ENCODE measurements at places on chromosomes 3 and 15.
A peak's percentile ranks its signal among the peaks of the same experiment; 100 is the strongest.

DNA sequence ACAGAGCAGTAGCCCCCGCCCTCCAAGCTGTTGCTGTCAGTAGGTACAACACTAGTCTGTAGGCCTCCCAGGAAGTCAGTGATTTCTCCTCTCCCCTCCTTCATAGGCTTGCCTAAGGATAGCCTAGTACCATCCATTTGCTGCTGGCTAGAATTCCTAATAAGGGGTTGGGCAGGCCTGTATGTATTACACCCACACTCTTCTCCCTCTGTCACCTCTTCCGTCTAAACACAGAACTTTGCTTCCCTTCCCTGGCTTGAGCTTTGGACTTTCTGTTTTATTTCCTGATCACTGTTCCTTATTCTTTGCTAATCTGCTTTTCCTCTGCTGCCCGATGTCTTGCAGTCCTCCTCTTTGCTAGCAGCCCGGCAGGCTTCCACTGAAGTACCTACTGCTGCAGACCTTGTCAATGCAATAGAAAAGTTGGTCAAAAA is 93.4 kb upstream of the UMPS start:
- DNase-seq, result no peak

GRCh38 chr15:64146885-64147681 is 4.4 kb upstream of the SNX22 start:
- DNase-seq, result no peak

GRCh38 chr3:195595785-195596531 is 12.2 kb upstream of the APOD start:
- DNase-seq, result no peak

GRCh38 chr3:190514413-190515153 is 698 bp downstream of the IL1RAP start:
- DNase-seq, result no peak

GRCh38 chr3:179825527-179826246 is 172.8 kb downstream of the USP13 start:
- no peak for DNase-seq

GRCh38 chr15:69861331-69862171 is 236.2 kb downstream of the TLE3 start:
- no peak for DNase-seq

GRCh38 chr3:171933441-171933840 is 90.3 kb downstream of the TMEM212 start:
- DNase-seq, result no peak

GRCh38 chr3:43181202-43181821 is 75.4 kb upstream of the POMGNT2 start:
- DNase-seq, result peak; percentile 25

- DNase-seq, result no peak
Measured at GRCh38 chr3:184430940-184431339, 51.1 kb downstream of the CHRD start.

- no peak for DNase-seq
Measured at GRCh38 chr3:62600033-62600432, 226.7 kb upstream of the FEZF2 start.

DNA sequence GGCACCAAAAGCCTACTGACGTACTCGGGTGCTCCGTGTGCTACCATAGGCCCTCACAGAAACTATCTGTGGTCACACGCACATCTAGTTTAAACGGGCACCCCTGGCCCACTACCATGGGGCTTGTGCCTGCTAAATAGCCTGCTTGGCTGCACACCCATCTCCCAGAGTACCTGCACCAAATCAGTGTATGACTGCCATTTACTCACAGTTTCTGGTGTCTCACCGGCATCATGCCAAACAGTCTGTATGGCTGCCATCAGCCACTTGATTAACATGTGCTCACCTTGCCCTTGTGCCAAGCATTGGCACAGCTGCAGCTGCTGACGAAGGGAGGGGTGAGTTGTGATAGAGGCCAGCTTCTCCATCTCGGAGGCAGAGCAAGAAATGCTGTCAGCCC is 232.7 kb downstream of the IGSF11 start:
- no peak for DNase-seq

DNA sequence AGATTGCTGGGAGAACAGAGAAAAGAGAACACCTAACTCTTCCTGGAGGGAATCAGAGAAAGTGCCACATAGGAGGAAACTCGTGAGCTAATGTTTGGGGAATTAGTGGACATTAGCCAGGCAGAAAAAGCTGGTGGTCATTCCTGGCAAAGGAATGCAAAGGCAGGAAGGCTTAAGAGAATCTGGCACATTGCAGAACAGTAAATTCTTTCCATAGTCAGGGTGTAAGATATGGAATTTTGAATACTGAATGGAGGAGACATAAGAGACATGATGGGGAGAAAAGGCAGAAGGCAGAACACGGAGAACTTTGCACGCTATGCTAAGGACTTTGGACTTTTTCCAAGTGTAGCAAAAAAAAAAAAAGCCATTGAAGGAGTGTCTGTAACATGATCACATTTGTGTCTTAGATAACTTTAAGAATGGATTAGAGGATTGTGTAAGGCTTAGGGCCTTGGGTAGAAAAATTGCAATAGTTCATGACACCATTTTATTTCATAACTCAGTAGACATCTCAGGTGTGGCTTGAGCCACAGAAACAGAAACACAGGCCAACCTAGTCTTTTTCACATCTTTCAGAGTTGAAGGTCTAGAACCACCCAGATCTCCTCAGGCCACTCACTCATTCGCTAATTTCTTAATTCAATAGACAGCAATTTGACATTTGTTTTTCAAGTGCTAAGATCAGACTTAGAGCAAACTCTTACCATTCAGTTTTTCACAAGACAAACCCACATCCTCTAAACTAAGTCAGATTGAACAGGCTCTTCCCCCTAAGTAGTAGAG is 31.2 kb upstream of the CCDC80 start:
- DNase-seq, result no peak

DNA sequence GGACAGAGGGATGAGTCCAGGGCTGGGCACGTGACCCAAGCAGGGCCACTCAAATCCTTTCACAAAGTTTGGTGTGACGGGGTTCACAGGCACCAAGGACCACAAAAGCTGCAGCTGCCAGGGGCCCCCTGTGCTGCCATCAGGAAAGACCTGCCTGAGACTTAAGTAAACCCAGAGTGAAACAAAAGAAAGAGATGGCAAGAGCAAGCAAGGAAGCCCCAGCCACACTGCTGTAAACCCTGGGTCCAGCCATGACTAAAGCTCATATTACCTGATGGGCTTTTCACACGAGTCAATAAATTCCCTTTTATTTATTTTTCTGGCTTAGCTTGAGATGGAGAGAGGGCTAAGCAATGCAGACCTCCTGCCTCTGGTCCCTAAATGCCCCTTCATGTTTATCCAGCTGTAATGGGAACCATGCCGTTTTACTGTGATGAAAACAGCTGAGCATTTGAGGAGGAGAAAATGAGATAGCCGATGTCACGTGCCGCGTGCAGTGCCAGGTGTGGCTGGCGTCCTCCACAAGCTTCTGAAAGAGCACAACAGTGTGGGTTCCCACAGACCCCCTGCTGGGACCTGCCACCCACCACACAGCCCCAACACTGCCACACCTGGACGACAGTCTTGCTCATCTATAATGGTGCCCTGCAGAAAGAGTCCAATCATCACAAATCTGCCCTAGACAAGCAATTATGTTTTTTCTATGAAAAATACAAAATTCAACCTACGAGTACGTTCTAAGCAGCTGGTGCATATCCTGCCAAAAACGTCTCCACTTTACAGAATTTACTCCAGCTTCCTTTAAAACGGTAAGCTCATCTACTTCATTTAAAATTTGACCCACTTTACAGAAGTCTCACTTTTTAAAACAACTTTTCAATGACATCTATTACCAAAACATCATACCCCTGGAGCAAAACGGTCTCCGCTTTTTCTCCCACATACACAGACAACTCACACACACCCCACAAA is 34.2 kb downstream of the ADAMTS17 start:
- no peak for DNase-seq

GRCh38 chr15:74320352-74321247 is 46.8 kb downstream of the CYP11A1 start:
- DNase-seq, result peak; percentile 36

GRCh38 chr3:32320080-32320479 is 71.6 kb upstream of the CMTM7 start:
- no peak for DNase-seq

- DNase-seq, result no peak
Measured at GRCh38 chr3:68988740-68989139, 24.7 kb downstream of the EOGT start.

- DNase-seq, result no peak
Measured at GRCh38 chr15:58086491-58086890, 21.0 kb upstream of the ALDH1A2 start.

DNA sequence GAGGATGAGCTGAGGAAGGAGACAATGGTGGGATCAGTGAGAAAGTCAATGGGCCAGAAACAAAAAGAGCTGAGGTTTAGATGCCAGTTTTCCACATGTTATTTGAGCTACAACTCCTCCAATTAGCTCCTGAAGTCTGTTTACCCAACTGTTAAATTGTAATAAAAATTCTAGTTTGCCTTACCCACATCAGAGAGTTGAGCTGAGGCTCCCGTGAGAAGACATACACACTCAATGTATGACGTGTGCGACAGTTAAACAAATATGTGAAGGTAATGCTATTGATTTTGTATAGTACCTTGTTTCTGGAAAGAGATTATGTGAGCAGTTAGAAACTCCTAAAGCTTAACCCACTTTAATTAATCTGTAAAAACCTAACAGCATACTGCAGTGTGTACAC is 318.1 kb upstream of the GRM7 start:
- no peak for DNase-seq

GRCh38 chr3:124698030-124698770 is 32.1 kb upstream of the UMPS start:
- DNase-seq, result no peak

DNA sequence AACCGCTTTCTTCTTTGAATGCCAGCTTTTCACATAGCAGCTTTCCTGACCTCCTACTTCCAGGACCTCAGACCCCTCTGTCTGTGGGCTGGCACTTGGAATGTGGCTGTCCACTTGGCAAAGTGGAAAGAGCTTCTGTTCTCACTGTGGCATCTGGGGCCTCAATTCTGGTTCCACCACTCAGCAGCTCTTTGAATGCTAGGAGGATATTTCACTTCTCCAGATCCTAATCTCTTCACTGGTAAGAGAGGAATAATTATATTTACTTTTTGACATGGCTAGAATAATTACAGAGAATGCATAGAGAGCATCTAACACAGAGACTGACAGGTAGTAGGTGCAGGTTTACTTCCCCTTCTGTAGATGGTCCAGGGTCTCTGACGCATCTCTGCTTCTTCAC is 405.9 kb downstream of the LPP start:
- DNase-seq, result no peak

DNA sequence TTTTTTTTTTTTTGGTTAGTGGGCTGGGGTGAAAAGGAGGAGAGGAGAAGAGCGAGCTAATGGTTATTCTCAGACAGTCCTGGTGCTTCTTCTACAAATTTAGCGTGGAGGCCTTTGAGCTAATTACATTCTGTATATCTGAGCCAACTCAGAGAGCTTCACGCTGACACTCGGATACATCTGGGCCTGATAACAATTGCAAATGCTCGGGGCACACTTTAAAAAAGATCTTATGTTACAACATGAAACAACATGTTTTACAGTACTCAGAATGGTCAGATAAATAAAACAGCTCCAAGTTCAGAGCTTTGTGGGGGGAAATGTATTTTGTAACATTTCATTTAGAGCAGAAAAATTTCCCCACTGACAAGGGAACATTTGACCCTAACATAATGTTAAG is 966.9 kb upstream of the NR2F2 start:
- no peak for DNase-seq

DNA sequence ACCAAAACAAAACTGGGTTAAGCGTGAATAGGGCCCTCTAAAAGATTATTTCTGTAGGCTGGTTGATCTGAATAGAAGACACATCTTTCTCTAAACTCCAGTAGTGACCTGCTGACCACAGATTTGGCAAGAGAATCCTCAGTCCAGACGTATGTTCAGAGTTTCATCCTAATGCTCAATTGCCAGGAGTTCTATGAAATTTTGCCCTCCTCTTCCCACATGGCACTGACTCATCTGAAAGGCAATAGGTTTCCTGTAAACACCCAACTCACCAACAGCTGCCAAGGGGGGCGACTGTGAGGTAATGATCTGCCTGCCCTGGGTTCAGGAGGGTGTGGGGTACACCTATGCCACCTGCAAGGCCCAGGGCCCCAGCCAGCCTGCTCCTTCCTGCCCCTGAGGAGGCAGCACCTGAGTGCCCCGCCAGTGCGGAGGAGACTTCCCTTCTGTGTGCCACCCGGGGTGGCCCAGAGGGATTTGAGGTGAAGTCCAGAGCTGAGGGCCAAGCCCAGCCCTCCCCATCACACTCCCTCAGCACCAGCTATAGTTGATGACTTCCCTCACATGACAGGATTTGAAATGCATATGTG is 8.4 kb upstream of the PLA2G4D start:
- DNase-seq, result no peak

- DNase-seq, result no peak
Measured at GRCh38 chr15:57494581-57494980, 97.1 kb upstream of the MYZAP start.

DNA sequence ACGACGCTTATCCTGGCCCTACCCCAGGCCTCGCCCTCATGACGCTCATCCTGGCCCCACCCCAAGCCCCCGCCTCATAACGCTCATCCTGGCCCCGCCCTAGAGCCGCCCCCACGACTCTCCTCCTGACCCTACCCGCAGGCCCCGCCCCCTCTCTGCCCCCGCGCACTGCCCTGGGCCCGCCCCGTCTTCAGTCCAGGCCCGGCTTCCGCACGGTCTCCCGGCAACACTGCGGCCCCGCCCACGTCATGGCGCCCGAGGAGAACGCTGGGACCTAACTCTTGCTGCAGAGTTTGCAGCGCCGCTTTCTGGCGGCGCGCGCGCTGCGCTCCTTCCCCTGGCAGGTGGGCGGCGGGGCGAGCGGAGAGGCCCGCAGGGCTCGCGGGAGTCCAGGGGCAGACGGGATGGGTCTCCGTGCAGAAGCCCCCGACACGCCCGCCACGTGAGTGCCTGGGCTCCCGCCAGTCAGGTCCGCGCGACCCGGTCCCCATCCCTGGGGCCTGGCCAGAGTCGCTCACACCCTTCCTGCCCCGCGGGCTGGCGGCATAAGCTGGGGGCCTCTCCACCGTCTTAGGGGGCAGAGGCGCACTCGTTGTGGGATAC is 52.5 kb upstream of the ROPN1B start:
- DNase-seq, result no peak

DNA sequence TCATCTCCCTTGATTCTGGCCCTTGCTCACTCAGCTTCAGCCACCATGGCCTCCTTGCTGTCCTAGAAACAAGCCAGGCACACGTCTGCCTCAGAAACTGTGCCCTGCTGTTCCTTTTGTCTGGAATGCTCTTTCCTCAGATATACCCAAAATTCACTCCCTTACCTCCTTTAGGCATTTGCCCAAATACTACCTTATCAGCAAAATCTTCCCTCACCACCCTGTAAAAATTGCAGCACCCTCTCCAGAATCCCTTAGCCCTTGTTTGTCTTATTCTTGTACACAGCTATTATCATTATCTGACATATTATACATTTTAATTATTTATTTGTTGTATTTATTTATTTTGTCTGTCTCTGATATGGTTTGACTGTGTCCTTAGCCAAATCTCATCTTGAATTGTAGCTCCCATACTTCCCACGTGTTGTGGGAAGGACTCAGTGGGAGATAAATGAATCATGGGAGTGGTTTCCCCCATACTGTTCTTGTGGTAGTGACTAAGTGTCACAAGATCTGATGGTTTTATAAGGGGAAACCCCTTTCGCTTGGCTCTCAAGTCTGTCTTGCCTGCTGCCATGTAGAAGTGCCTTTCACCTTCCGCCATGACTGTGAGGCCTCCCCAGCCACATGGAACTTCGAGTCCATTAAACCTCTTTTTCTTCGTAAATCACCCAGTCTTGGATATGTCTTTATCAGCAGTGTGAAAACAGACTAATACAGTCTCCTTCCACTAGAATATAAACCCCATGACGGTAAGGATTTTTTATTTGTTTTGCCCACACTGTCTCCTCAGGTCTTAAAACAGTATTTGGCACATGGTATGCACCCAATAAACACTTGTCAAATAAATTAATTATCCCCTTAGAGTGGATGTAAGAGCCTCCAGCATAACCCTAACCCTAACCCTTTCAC is 60.0 kb upstream of the STT3B start:
- DNase-seq, result peak; percentile 22

Measured in stimulated activated CD8-positive, alpha-beta memory T cell treated with anti-CD3 and anti-CD28 coated beads, Interleukin-4, amount 100 ng/mL, for 24 hours (primary cell).